ENCODE measurements at places on chromosomes 7 and 10.

GRCh38 chr7:138785587-138786437, 12.0 kb upstream of the TMEM213 start:
- DNase-seq = no peak

DNA sequence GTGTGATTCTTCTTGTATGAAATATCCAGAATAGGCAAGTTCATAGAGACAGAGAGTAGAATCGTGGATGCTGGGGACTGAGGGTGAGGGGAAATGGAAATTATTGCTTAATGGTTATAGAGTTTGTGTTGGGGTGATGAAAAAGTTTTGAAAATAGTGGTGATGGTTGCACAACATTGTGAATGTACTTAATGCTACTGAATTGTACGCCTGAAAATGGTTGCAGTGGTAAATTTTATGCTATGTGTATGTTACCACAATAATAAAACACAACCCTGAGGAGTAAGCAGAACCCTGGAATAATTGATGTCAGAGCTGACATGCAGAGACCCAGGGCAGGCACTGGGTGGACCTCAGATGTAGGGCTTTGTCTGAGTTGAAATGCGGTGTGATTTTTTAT, 57.6 kb downstream of the TACR2 start:
- DNase-seq = no peak

DNA sequence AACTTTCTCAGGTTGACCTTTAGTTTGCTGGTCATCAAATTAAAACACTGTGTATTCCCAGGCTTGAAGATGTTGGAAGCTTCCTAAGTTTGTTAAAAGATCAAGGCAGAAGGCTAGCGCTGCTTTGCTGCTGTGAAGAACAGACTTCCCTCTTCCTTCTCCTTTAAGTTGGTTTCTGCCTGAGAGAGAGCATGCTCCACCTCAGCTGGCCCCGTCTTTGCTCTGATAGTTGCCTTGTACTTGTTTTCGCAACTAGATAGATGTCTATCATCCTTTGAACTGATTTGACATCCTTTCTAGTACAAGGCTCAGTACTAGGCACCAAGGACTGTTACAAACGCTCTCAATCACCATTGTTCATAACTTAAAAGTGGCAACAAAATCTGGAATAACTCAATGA, 177.8 kb upstream of the MKLN1 start:
- DNase-seq = no peak

GRCh38 chr10:124754227-124754626, 10.0 kb upstream of the FAM53B start:
- no peak for DNase-seq

GRCh38 chr7:8125680-8126444, 136.1 kb downstream of the ICA1 start:
- no peak for DNase-seq

DNA sequence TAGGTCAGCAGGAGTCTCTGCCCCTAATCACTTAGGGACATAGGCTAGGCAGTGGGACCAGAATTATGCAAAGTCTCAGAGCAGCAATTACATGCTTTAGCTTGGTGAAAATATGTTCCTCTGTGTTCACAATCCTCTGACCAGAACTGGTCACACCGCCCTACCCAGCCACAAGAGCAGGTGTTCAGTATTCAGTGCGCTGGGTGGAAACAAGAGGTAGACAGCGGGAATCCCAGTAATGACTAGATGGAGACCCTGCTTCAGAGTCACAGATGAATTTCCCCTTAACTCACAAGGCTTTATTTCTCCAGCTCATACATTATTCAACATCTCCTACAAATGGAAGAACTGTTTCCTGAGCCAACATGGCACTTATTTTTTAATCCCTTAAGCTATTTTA, 763.7 kb upstream of the POM121L12 start:
- no peak for DNase-seq

DNA sequence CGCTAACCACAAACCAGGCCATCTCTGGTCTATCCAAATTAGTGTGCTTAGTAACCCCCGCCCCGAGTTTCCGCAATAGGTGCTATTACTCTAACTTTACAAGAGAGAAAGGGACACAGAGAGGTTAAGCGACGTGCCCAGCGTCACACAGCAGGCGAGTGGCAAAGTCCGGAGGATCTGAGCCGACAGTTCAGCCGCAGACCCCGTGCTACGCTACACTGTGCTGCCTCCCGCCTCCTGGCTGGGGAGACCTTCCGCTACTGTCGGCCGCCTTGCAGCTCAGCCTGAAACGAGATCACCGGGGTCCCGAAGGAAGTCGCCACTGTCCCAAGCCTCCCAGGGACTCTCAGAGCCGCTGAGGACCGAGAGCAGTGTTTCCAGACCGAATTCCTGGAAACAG, 799 bp downstream of the INTS1 start:
- no peak for DNase-seq

- no peak for DNase-seq
Measured at GRCh38 chr7:93046641-93047040, 71.1 kb downstream of the SAMD9 start.

DNA sequence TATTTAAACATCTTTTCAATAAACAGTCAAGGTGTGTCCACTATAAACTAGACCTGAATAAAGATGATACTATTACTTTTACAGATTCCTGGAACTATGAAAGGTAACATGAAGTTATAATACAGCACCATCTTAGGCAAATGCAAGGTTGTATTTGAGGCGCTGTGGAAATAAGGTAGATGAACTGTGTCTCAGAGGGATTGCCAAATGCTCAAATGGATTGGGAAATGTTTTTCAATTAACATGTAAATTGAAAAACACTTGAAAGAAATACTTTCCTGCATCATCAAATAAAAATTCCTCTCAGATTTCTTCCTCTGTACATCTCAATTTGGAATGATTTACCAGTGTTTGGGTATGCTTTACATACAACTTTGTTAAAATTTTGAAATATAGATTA, 139.4 kb downstream of the DKK1 start:
- DNase-seq = no peak

- DNase-seq = no peak
Measured at GRCh38 chr10:30488316-30488715, 54.3 kb downstream of the MAP3K8 start.

DNA sequence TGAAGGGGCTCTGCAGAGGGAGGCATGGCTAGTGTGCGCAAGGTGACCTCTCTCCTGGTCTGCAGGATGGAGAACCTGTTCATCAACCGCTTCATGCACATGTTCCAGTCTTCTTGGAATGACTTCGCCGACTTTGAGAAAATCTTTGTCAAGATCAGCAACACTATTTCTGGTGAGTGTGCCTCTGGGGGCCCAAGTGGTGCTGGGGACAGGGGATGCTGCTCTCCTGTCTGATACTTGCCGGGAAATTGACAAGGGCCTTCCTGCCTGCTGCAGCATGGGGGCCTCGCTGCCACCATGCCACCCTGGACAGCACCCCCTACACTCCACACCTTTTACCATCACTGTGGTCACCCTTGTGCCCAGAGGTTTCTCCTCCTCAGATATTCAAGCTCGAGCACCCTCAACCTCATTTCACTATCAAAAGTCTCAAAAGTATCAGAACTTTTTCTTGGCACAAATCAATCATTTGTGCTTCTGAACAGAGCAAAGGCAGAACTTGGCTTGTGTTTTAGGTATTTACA, 50.0 kb downstream of the ALOX5 start:
- no peak for DNase-seq

GRCh38 chr7:86647385-86648094, 3.8 kb downstream of the GRM3 start:
- DNase-seq = no peak

DNA sequence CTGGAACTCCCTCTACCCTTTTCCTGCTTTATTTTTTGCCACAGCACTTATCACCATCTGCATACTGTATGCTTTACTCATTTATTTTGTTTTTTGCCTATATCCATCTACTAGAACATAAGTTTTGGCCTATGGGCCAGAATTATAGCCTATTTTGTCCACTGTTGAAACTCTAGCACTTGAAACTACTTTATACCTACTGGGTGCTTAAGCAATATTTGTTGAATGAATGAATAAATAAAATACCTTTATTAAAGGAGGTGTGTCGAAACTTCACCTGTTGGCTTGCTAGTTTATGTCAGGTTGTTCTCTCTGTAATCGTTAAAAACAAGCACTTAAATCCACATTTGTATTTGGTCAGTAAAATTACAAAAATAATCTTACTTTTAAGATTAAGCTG, 53.3 kb downstream of the MTERF1 start:
- DNase-seq = no peak

Measured in stromal cell of bone marrow (primary cell).